ENCODE measurements at places on chromosomes 13 and 19.

GRCh38 chr19:46974181-46974580 lies 45.5 kb upstream of the NPAS1 start:
- no peak for DNase-seq

- no peak for DNase-seq
These were observed 161.8 kb downstream of the DNAJC15 start for GRCh38 chr13:43185226-43185625.

GRCh38 chr13:81760316-81760715 lies 1419.4 kb upstream of the SPRY2 start:
- no peak for DNase-seq

GRCh38 chr19:46134527-46134926 lies 10.0 kb upstream of the IGFL3 start:
- no peak for DNase-seq

- no peak for DNase-seq
These were observed 867 bp downstream of the WBP4 start for GRCh38 chr13:41061914-41062837.

GRCh38 chr19:8988204-8988603 lies 22.0 kb downstream of the MUC16 start:
- peak; percentile 4 for DNase-seq

GRCh38 chr13:113798200-113798811 lies 39.3 kb downstream of the TMEM255B start:
- DNase-seq = no peak

- DNase-seq = peak; percentile 57
These were observed 58.1 kb upstream of the KLF2 start for GRCh38 chr19:16266586-16266942.

DNA sequence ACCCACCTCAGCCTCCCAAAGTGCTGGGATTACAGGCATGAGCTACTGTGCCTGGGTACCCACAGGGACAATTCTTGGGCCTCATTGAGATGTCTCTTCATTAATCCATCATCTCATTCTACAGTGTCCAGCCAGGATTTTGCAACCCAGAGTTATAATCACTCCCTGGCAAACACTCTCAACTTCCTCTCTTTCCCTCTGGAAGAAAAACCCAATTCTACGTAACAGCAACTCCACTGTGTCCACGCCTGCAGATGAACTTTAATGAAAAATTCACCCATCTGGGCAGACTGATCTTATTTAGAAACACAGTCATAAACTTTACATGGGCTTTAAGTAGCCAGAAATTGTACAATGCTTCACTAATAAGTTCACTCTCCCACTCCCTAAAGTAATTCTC lies 90.1 kb upstream of the ABCC4 start:
- DNase-seq = no peak

GRCh38 chr19:55520691-55521292 lies 16.1 kb downstream of the SBK2 start:
- DNase-seq = no peak

GRCh38 chr13:77213644-77214043 lies 113.2 kb downstream of the MYCBP2 start:
- no peak for DNase-seq

DNA sequence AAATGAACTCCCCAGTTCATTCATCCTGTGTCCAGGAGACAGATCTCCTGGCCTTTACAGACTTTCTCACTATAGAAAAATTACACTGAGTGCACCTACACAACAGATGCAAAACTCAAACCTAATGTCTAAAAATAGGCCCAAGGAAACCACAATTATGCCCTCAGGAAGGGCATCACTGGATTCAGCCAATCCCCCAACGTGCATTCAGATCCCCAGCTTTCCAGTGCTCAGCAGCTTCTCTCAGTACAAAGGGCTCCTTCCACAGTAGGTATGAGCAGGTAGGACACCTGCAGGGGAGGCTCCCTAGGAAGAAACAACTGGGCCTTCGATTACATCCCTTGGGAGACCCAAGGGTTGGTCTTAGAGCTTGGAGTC lies 2.1 kb downstream of the ZNF709 start:
- DNase-seq = no peak

DNA sequence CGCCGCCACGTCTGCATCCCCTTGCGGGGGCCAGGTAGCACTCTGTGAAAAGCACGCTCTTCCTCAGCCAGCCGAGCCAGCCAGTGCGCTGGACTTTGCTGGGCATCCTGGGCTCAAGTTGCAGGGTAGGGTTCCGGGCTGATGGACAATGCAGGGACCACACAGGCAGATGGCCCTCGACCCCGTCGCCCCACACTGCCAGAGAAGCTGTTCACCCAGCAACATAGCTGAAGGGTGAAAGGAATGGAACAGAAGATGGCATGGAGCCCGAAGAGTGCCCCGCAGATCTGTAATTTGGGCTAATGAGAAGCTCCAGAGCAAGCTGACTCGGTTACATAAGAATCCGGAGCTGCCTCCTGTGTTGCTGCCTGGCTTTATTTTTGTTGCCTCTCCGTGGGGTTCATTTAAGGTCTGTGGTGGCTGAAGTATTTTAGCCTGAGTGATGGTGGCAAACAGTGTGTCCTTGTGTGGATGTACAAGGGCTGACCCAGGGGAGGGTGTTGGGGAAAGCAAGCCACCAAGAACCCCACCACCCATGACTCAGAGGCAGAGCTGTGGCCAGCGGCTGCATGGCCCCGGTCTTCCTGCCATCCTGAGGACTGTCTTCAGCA lies 105.8 kb downstream of the SOX1 start:
- no peak for DNase-seq

DNA sequence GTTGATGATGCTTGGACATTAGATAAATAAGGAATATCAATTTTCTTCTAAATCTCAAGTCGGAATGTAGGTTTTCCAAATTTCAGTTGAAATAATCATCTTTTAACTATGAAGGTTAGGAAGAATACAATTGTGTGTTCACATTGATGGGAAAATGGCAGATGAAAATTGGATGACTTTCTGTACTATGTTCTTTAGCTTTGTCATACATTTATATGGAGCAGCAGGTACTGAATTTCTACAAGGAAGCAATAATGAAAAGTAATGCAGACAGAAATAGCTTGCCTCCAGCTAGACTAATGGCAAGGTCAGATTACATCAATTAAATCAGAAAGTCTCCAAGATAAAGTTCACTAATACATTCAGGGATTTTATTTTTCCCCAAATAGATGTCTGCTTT lies 1423.7 kb upstream of the PCDH20 start:
- DNase-seq = no peak

DNA sequence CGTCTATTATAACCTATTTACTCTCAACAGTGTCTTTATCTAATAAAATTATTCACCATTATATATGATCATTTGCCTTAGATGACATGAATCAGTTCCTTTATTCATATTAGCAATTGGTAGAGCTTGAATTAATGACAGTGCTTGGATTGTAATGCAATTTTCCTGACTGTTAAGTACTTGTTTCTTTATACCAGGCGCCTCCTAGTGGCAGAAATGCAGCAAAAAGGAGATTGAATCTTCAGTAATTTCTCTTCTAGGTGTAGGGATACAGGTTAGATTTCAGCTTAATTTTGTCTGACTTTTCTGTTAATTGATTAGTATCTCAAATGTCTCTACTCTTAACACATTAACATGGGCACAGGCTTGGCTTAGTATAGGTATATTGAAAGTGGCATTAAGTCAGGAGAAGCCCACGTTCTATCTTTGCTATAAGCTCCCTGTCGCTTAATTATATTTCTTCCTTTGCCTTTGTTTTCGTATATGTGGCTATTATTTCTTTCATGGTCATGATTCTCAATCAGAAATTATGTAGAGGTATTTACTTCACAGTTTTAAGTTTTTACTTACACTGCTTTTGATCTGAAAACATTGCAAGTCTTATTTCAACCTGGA lies 9.1 kb upstream of the LHFPL6 start:
- peak; percentile 57 for DNase-seq

- DNase-seq = no peak
These were observed 2012.6 kb downstream of the PCDH9 start for GRCh38 chr13:65217471-65217995.

DNA sequence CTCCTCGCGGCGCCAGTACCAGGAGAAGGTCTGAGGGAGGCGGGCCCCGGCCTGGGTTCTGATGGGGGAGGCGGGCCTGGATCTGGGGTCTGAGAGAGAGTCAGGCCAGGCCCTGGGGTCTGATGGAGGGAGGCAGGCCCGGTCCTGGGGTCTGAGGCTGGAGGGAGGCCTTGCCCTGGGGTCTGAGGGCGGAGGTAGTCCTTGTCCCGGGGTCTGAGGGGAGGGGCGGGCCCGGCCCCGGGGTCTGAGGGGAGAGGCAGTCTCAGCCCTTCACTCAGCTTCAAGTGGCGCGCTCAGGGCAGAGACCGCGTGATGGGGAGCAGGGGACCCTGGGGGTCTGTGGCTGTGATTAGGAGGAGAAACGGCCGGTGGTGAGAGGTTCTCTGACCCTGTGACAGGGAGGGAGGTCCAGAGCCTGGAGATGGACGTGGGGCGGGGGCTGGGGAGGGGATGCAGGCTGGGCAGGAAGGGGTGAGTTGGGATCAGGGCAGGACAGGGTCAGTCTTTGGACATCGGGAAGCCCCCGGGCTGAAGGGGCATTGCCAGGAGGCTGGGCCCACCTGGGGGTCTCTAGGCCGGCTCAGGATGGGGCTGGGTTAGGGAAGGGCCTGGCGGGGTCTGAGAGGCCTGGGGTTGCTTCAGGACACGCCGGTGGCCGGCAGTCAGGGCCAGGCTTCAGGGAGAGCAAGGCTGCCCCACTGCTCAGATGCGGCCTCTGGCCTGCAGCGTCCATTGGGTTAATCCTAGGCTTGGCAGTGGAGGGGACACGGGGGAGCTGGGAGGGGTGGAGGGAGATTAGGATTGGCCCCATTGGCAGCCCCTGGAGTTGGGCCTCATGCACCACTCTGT lies 18.7 kb downstream of the HCN2 start:
- no peak for DNase-seq

- no peak for DNase-seq
These were observed 297.1 kb downstream of the COG6 start for GRCh38 chr13:39952249-39953233.

GRCh38 chr13:20394506-20394905 lies 131.2 kb downstream of the CRYL1 start:
- DNase-seq = no peak

DNA sequence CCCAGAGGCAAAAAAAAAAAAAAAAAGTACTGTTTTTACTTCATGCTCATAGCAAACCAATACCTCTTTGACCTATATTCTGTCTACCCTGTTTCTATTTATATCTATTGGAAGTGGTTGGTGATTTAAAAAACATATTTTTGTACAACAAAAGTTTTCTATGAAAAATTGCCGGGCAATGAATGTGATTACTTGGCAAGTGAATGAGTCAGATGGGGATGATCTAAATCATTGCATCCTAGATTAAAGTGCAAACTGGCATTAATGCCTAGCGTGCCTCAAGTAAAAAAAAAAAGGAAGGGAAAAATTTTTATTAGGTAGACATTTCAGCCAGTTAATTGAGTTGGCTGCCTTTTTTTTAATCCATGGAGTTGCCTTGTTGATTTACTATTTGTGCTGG lies 500.6 kb downstream of the KCTD12 start:
- DNase-seq = no peak

- DNase-seq = peak; percentile 82
These were observed 20.1 kb downstream of the C19orf12 start for GRCh38 chr19:29694669-29695627.

DNA sequence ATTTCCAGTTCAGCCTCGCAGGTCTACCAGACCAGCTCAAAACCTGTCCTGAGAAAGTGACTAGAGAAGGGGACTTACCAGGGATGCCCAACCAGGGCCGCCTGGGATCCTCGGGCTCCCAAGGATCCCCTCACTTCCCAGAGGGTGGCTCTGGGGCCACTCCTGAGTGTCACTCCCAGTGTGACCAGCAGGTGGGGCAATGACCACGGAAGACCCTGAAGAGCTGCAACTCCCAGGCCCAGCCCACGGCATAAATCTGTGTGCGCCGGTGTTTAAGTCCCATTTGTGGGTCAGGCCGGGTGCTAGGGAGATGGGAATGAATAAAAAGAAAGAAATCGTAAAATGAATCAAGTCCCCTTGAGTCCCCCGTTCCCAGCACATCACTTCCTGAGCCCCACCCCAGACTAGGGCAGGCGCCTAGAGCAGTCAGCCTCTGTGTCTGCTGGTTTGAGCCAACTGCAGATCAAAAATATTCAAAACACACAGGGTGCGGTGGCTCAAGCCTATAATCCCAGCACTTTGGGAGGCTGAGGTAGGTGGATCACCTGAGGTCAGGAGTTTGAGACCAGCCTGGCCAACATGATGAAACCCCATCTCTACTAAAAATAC lies 10.7 kb downstream of the PTGIR start:
- DNase-seq = peak; percentile 81

DNA sequence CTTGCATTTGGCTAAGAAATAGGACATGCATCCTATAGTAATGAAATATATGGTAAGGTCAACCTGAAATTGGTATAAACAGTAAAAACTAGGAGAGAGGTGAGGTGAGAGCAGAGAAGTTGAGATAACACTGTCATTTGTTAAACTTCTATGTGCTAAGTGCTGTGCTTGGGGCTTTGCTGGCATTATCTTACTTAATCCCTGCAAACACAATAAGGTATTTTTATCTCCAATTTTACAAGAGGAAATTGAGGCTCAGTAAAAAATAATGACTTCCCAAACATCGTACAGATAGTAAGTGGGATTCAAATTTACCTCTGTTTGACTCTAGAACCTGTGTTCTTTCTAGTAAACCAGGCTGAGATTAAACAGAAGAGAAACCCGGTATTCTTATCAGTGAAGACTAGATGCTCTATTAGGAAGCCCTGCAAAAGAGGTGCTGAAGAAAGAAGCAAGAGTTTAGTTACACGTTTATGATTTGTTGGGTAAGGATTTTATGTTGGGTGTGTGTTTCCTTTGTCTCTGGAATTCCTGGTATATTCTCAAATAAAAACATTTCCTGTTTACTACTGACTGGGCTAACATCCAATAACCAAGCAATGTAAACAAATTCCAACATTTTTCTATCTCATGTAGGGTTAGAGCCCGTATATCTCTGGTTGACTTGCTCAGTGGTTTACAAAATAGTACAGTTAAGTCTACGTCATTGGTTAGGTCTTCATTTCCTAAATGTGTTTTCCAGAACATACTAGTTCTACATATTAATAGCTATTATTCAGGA lies 137.3 kb upstream of the FNDC3A start:
- no peak for DNase-seq

- DNase-seq = no peak
These were observed 5.4 kb downstream of the CDC34 start for GRCh38 chr19:536881-537404.

GRCh38 chr13:49146950-49147355 lies 73.2 kb upstream of the MLNR start:
- no peak for DNase-seq

GRCh38 chr13:27625839-27626238 lies 4.1 kb downstream of the POLR1D start:
- DNase-seq = no peak

DNA sequence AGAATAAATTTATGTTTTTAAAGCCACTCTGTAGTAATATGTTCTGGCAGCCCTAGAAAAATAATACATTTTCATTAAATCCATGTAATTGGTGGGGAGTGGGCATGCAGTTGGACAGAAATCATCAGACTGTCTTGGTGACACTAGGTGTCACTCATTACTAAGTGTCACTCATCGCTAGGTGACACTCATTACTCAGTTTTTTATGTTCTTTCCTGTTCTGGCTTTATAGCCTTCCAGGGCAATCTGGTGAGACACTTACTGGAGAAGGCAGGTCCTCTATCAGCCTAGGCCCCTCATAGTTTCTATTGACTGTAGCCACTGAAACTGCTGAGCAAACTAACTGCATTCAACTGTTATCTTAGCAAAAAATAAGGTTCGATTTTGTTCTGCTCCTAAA lies 542.1 kb downstream of the SLITRK1 start:
- no peak for DNase-seq

Measured in activated CD4-positive, alpha-beta T cell treated with anti-CD3 and anti-CD28 coated beads, Interleukin-2, amount 50 U/mL, for 1 hour (primary cell).